ENCODE measurements at places on chromosomes 3 and 15.
A peak's percentile ranks its signal among the peaks of the same experiment; 100 is the strongest.

- DNase-seq, result no peak
These were observed 69.9 kb downstream of the LDHAL6B start for GRCh38 chr15:59276225-59277178.

- DNase-seq, result no peak
These were observed 53.7 kb downstream of the ST6GAL1 start for GRCh38 chr3:186984064-186984463.

GRCh38 chr3:127151992-127152650, 40.8 kb upstream of the PRR23E start:
- DNase-seq, result no peak

GRCh38 chr15:45666119-45666875, 31.5 kb downstream of the SQOR start:
- no peak for DNase-seq

DNA sequence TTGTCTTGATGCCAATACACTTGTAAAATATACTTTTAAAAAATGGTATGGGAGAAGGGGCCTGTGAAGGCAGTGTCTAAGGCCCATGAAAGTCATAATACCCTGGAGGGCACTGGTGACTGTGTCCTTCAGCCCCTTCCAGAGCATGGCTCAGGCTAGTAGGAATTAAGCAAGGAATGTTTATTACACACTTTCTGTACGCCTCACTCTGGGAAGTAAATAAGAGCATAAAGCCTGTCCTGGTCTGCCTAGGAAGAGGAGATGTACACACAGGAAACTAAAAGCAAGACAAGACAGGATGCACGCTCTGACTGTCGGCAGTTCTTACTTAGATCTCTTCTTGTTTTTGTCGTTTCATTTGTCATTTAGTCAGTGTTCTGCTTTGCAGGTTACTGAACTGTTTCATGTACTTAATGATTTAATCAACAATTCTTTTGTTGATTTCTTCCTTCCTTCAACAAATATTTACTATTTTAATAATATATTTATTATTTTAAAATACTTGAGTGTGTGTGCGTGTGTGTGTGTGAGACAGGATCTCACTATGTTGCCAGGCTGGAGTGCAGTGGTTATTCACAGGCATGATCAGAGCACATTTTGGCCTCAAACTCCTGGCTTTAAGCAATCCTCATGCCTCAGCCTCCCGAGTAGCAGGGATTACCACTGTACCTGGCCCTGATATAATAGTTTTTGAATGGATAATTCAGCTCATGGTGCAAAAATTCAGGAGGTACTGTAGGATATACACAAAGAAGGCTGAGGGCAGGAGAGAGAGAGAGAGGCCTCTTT, 9.0 kb upstream of the SMAD6 start:
- peak; percentile 42 for DNase-seq

DNA sequence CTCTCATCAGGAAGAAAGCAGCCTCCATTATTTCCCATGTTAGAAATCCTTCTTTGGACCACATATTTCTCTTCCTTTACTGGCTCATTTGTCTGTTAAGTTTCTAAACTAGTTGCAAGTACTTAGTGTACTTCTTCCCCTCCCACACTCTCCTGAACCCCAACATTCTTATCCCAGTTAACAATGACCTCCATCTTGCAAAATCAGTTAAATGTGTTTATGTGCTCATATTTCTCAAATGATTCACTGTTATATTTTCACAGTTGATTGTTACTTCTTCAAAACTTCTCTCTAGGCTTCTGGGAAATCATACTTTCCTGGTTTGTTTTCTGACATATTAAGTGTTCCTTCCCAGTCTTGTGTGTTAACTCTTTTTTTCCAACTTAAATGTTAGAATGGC, 856.9 kb downstream of the EPHA3 start:
- DNase-seq, result no peak

DNA sequence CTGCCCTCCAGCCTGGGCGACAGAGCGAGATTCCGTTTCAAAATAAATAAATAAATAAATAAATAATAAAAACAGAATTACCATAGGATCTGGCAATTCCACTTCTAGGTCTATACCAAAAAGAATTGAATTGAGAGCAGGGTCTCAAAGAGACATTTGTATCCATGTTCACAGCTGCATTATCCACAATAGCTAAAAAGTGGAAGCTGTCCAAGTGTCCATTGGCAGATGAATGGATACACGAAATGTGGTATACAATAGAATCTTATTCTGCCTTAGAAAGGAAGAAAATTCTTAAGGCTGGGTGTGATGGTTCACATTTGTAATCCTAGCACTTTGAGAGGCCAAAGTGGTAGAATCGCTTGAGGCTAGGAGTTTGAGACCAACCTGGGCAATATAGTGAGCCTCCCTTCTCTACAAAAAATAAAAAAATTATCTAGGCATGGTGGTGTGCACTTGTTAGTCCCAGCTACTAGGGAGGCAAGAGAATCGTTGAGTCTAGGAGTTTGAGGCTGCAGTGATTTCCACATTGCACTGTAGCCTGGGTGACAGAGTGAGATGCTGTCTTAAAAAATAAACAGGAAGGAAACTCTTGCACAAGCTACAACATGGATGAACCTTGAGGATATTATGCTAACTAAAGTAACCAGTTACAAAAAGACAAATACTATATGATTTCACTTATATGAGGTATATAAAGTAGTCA, 24.2 kb downstream of the PFKFB4 start:
- no peak for DNase-seq

GRCh38 chr3:155363690-155364070, 70.2 kb upstream of the STRIT1 start:
- DNase-seq, result no peak

- no peak for DNase-seq
These were observed 343.1 kb downstream of the OXSM start for GRCh38 chr3:26132942-26133341.

GRCh38 chr3:29763115-29763514, 482.2 kb downstream of the RBMS3 start:
- DNase-seq, result no peak

DNA sequence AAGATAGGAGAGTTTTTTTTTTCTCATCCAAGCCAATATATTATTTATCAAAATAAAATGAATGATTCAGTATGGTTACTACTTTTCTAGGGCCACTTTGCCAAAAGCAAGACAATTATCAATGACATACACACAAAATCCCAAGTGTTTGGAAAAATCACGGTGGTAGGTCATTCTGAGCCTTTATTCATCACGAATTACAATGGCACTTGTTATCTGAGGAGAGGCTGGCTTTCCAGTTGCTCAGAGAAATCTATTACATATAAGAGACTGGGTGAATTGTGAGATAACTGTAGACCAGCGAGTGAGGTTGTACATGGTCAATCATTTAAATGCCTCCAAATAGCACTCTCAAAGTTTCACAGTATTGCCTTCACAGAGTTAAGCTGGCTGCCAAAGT, 20.4 kb upstream of the FGF12 start:
- no peak for DNase-seq

GRCh38 chr15:80669663-80670273, 25.3 kb upstream of the ABHD17C start:
- no peak for DNase-seq

- DNase-seq, result no peak
These were observed 20.7 kb upstream of the PPARG start for GRCh38 chr3:12268049-12268735.

DNA sequence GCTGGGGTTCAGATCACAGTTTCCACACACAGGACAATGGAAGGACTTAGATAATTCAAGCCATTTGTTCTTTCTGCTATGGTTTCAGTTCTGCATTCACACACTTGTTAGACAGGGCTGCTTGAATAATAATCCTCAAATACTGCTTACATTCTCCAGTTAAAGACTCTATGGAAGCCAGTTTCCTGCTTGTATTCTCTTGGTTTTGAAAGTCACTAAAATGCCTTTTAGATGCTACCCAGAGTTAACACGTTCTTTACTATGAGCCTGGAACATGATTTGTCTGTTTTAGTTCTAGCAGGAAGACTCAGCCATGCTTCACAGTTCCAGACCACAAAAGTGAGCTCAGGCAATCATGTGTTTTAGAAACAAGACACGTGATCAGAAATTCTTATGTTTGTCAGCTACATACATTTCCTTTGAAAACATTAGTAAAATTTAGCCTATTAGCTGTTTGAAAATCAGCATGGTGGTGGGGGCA, 152.4 kb downstream of the LEKR1 start:
- DNase-seq, result no peak

DNA sequence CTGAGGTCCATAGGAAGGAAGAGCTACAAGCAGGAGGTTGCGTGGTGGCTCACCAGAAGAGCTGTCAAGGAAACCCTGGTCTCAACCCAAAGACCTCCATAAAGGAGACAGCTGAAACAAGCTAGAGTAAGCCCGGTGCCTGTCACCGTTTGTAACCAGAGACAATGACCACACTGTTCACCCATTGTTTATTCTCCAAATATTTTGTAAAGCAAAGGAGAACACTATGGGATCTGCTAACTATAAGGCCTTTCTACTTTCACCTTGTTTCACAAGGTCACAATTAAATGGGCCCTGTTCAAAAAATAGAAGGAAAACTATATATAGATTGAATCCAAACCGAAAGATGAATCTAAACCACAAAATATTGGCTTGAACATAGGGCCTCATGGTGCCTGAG, 128.9 kb upstream of the TPRG1 start:
- no peak for DNase-seq

DNA sequence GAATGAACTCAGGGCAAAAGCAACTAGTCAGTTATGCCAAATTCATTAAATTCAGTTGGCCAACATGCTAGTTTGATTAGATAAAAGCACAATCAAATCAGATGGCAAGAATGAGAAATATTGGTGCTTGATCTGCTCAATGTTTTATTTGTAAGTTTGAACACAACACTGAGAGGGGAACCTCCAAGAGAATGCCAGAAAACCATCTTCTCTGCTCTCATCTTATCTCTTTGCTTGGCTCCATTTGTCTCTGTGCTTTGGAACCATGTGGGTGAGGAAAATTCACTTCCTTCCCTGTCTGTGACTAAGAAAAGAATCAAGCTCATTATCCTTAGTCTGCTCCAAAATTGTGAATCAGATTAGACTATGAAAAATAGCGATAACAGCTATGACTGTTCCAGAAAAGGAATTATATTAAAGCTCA, 43.6 kb upstream of the DCBLD2 start:
- DNase-seq, result no peak

- DNase-seq, result no peak
These were observed 1.4 kb upstream of the ST3GAL6 start for GRCh38 chr3:98761643-98762229.

- no peak for DNase-seq
These were observed 57.0 kb upstream of the PXYLP1 start for GRCh38 chr3:141174674-141175073.

DNA sequence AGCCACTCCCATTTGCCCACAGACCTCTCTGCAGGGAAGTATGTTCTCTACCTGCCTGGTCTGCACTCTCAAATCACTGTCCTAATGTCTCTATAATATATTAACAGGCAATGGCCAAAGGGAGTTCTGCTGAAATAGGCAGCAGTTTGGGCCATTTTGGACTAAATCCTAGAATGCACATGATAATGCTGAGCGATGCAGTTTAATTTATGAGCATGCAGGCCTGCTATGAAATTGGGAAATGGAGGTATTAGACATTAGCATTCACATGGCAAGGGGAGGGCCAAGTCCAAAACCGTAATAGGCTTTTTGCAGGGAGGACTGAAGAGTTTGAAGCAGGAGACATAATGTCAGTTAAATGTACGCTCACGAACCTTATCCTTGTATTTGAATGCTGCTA, 31.3 kb downstream of the NMNAT3 start:
- DNase-seq, result no peak

DNA sequence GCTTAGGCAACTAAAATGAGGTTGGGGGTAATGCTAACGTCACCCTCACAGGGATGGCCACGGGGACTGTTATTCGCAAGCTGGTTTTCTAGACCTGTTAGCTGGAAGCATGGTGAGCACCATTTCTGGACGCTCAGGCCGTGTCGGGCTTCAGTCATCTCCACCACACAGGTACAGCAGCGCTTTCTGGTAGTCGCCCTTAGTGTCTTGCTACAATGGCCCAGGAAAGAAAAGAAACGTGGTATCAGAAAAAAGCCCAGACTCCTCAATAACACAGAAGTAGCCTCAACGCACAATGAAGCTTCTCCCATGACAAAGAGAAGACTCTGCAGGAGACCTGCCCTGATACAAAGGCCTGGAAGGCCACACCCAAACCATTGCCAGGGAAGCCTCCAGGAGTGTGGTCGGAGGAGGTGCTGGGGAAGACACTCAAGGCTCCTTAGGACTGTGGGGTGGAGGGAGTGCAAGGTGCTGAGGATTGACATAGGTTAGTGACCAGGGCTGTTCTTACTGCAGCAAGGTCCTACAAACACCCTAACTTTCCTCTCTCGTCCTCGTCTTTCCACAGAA, 50.2 kb downstream of the ANXA2 start:
- no peak for DNase-seq

- no peak for DNase-seq
These were observed 85.3 kb downstream of the TRAK1 start for GRCh38 chr3:42176242-42177034.

DNA sequence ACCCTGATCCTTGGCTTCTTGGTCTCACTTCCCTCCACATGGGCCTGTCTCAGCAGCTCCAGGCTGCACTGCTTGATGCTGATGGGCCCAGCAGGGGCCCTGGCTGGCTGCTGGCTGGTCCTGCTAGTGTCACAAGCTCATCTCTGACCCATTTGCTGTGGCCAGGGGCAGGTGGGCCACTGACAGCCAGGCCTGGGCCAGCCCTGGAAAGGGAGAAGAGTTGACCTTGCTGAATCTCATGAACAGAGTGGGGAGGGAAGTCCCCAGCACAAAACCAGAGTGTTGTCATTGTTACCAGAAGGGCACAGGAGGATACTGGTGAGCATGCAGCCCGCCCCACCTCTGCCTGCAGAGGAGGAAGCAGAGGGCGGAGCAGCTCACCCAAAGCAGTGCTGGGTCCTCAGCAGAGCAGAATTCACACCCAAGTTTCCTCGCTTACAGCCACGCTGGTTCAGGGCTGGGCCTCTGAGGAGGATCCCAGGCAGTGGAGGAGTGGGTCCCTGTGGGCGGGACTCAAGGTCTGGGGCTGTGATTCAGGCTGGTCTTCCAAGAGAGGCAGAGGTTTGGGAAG, 7.6 kb upstream of the KLF15 start:
- no peak for DNase-seq

GRCh38 chr3:27720899-27721716, 1.0 kb downstream of the EOMES start:
- no peak for DNase-seq

DNA sequence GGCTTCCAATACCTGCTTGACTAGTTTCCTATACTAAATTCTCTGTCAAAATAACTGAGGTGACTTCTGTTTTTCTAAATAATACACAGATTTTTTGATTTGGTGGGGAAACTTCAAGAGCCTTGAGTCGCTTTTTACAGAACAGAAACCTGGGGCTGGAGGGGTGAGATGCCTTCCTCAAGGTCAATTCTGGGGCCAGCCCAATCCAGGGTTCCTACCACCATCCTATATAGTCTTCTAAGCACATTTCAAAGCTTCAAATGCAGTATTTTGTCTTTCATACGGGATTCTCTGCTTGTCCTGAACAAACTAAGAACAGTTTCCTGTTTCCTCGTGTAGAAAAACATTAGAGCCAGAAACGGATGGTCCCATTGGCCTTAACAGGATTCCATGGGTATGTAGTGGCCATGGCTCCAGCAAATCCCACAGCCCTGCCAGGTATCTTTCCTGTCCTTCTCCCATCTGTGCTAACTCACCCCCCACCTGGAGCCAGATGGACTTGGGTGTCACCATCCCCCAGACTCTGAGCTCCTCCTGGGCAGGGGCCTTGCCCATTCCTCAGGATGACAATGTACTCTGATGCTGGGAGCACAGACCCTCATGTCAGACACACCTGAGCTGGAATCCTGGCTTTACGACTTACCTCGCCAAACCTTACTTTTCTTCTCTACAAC, 146.9 kb downstream of the KLF13 start:
- DNase-seq, result no peak

GRCh38 chr15:41885841-41886240, 8.0 kb downstream of the SPTBN5 start:
- DNase-seq, result no peak

- DNase-seq, result peak; percentile 46
These were observed 5.1 kb upstream of the ZSCAN2 start for GRCh38 chr15:84595660-84596059.

Data from GDM1 (cell line).